ENCODE measurements at places on chromosomes 1 and 21.

- no peak for DNase-seq
These were observed 86.3 kb downstream of the NKAIN1 start for GRCh38 chr1:31153423-31153822.

DNA sequence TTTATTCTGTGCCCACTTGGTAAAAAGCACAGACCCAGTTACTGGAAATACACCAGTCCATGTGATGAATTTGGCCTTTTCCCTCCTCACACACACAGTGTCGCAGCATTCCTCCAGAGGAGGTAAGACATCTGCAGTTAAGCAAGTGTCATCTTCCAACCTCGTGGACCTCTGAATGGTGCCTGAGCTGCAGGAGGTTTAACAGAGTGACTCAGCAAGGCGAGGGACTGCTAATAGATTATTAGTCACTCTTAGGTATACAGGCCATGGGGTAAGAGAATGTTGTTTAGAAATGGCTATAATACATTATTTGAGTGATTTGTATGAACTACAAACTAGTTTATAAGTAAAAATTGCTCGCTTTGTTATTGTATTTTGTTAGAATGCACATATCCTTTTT is 8.6 kb upstream of the LRRC8B start:
- DNase-seq = no peak

- no peak for DNase-seq
These were observed 777 bp downstream of the LAMC2 start for GRCh38 chr1:183186841-183187240.

- no peak for DNase-seq
These were observed 238.1 kb upstream of the OLFM3 start for GRCh38 chr1:102234753-102235359.

GRCh38 chr1:200979574-200980451 is 43.7 kb downstream of the KIF21B start:
- peak; percentile 63 for DNase-seq

- DNase-seq = no peak
These were observed 23.7 kb downstream of the VANGL1 start for GRCh38 chr1:115665319-115666096.

GRCh38 chr1:86860424-86860823 is 53.5 kb downstream of the SELENOF start:
- no peak for DNase-seq

DNA sequence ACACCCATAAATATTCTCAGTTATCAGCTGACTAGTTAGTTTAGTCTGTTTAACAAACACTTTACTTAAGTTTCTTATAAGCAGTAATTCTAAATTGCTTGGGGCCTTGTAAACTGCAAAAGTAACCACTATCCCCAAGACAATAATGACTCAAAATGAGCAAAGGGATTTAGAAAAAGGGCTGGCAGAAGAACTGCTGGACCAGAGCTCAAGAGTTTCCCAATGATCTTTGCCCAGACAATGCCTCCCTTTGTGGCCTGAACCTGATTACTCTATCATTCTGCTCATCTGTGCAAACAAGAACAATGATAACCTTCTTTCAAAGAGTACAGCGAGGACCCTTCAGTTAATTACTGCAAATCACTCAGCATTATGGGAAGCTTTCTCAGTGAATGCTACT is 123.5 kb downstream of the TIAM1 start:
- no peak for DNase-seq

GRCh38 chr1:33984906-33985565 is 121.2 kb downstream of the HMGB4 start:
- no peak for DNase-seq

GRCh38 chr21:14361958-14362357 is 21.0 kb downstream of the HSPA13 start:
- DNase-seq = no peak

DNA sequence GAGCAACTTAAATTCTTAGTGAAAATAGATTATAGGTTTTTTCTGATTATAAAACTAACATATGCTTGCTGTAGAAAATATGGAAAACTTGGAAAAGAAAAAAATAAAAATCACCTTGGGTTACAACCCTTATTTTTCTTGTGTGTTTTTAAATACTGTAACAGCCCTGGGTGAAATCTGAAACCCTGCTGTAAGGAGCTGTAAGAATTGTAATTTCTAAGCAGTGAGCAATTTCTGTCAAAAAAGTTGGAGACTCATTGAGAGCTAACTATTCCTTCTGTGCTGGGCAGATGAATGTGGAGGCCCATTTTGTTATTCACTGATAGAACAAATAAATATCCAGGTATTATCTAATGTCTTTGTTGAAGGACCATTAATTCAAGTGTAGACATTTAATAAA is 42.6 kb downstream of the ADCY10 start:
- DNase-seq = no peak

DNA sequence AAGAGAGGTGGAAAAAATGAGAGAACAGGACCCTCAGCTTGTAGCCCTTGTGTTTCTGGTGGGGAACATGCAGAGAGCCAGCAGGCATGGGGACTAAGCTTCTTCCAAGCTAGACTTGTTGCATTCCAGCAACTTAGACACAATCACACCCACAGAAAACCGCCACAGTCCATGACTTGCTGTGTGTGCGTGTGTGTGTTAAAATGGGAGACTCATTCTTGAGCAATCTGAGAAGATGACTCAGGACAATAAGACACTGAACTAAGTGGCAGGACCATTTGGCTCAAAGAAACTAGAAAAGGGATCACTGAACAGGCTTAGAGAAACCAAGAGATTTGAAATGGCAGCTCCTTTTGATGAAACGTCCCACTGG is 78.0 kb downstream of the HLX start:
- DNase-seq = no peak

GRCh38 chr1:8903410-8903809 is 24.9 kb upstream of the ENO1 start:
- DNase-seq = no peak

DNA sequence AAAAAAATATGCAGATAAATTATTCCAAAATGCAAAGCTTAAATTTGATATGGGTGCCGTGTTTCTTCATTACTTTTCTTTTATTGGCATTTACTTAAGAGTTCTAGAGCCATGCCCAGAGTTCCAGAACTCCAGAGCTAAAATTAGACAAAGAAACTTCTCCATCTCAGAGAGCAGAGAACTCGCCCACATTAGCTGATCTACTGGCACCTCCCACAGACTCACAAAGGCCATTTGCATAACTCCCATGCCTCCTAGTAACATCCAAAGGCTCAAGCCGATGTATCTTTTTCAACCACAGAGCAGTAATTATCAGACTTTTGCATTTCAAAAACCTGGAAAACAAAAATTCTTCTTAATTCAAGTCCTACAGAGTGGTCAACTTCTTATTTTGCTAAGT is 323.8 kb upstream of the ST6GALNAC5 start:
- no peak for DNase-seq

Data from CD4-positive, alpha-beta T cell treated with Interleukin-10 for 1 hour (primary cell).